Left hindlimb (tissue), 1 donor: ENCODE measurements at places on chromosomes 3 and 15.

GRCh38 chr15:26682598-26683164 lies 90.2 kb downstream of the GABRB3 start:
- no peak for DNase-seq

- DNase-seq: peak; percentile 100
Observed at GRCh38 chr3:133573054-133573628, 345 bp upstream of the CDV3 start.

DNA sequence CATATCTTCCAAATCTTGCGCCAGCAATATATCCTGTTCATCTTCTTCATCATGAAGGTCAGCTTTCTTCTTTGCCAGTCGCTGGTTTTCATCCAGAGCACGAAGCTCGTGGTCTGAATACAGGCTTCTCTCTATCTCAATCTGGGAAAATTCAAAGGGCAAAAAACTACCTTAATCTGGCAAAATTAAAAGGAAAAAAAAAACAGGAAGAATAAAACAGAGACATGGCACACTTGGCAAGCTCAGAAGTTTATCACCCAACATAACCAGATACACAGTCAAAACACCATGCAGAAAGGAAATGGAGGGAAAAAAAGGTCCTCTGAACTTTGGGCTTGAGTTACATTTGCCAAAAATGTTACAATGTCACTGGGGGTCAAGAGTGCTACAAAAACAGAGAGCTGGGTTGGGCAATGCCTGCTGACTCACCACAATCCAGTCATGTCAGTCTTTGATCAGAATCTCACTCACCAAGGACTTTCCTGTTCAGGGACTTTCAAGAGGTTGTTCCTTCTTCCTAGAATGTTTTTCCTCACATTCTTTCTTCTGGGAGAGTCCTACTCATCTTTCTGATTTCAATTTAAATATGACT lies 1.5 kb downstream of the MRPL46 start:
- DNase-seq: no peak

GRCh38 chr3:121232309-121233225 lies 313.2 kb downstream of the POLQ start:
- no peak for DNase-seq

GRCh38 chr3:43378066-43378935 lies 92.0 kb downstream of the SNRK start:
- DNase-seq: no peak

DNA sequence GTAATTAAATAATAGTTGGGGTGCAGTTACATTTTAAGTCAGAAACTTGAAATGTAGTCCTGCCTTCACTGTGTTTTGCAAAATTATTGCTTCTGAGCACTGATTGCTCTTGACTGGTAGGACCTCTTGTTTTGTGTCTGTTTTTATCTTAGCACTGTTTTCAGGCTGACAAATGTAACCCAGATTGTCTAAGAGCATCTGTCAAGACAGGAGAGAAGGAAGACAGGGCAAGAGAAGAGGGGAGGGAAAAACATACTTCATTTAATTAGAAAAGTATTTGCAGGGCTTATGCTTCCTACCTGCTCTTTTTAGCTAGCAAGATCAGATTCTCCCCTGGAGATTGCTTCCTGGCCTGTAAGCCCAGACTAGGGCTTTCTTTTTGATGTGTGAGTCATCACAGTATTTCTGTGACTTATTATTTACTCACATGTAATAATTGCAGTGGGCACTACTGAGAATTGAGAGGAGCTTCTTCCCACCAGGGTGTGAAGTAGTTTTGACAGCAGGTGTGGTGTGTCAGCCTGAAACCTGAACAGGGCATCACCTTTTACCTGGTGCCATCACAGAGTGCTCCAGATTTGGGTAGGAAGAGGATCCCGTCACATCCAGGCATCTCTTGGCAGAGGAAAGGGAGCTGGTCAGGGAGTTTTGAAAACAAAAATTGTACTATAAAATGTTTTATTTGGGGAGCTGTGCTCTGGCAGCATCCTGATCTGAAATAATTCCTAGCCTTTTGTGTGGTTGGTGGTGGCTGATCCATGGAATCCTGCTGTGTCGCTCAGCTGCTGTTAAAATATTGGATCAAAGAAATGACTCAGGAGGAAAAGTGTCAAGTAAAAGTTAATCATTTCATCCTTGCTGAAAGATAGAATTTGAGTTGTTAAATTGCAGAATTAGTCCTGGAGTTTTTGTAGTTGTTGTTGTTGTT lies 98.2 kb downstream of the TMEM108 start:
- no peak for DNase-seq

GRCh38 chr3:195853036-195853435 lies 41.3 kb upstream of the MUC4 start:
- DNase-seq: no peak

DNA sequence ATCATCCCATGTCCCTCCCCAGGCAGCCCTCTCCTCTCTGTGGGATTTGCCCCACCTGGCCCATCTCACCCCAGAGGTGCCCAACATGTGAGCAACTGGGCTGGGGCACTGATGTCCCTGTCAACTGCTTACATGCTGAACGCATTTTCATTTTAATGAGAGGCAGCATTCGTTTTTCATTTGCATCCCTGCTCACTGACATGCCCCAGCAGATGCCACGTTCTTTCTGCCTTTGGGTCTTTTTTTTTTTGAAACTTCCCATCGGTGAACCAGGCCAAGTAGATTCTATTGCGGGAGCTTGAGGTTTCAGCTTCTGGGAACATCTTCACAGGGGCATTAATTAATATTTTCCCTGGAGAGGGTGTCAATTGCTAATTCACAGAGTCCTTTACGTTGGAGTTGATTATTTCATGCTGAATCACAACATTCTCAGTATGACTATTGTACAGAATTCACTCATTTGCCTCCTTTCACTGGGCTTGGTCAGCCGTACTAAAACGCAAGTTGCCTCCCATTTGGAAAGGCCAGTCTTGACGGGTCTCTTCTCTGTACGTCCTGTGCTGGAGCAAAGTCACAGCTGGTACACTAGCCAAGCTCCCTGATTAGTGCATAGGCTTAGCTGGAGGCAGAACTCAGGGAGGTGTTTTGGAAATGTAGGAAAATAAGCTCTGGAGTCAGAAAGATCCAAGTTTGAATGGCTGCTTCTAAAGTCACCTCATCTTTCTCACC lies 69.8 kb downstream of the CHRNA7 start:
- DNase-seq: no peak

DNA sequence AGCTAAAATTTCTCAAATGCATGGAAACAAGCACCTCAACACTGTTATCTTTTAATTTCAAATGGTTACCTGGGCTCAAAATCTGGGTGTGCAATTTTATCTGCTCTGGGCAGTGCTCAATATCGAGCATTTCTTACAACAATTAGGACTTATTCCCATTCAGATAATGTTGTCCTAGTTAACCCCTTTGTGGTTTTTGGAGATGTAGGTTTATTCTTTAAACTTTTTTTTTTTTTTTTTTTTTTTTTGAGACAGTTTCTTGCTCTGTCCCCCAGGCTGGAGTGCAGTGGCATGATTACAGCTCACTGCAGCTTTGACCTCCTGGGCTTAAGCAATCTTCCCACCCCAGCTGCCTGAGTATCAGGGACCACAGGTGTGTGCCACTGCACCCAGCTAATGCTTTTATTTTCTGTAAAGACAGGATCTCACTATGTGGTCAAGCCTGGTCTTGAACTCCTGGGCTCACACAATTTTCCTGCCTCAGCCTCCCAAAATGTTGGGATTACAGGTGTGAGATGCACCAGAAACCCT lies 4.4 kb upstream of the ATP2C1 start:
- DNase-seq: no peak

- DNase-seq: no peak
Observed at GRCh38 chr15:45762726-45763125, 127.9 kb downstream of the SQOR start.

DNA sequence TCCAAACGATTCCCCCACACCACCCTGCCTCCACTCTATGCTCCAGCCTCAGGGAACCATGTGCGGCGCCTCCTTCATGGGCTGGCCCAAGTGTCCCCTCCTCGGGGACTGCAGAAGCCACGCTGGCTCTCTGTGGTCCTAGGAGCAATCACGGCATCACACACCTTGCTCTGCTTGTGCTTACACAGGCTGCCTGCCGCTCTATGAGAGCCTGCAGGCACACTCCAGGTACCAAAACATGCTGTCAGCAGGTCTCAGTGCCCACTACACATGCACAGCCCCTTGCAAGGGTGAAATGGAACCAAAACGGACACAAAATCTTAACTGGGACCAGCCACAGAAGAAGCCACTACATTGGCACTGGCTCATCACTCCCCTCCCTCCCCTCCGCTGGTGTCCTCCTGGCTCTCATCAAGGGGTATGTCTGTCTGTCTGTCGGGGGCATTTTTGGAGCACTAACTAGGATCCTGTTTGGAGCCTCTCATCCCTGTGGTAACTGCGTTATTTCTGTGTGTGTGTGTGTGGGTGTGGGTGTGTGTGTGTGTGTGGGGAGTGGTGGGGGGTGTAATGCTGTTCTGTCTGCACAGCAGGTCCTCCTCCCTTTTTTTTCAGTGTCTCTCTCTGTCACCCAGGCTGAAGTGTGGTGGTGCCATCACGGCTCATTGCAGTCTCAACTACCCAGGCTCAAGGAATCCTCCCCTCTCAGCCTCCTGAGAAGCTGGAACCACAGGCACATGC lies 60.6 kb downstream of the DHX30 start:
- DNase-seq: no peak

- no peak for DNase-seq
Observed at GRCh38 chr3:186849374-186849975, 7.0 kb downstream of the ADIPOQ start.

DNA sequence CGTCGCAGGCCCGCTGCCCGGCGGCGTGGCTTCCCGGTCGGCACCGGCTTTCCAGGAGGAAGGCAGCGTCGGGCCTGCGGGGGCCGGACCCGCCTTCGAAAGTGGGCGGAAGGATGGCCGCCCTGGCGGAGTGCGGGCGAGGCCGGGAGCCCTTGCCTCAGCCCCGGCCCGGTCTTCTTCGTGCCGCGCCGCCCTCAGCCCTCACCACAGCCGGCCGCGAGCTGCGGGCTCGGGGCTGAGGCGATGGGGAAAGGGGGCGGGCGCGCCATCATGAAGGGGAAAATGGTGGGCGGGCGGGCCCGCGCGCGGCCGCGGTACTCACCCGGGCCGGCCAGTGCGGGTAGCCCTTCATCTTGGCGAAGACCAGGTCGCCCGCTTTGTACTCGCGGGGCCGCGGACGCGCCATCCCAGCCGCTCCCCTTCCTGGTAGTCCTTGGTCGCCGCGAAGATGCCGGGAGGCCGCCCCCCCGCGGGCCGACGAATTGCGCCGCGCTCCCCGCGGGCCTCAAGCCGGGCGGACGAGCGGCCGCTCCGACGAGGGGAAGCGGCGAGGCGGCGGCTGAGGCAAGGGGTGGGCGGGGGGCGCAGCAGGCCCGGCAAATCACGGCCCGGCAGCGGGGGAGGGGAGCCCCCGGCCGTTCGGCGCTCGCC lies 489 bp downstream of the HDGFL3 start:
- peak; percentile 70 for DNase-seq

- peak; percentile 69 for DNase-seq
Observed at GRCh38 chr3:194761384-194761783, 75.7 kb downstream of the FAM43A start.

DNA sequence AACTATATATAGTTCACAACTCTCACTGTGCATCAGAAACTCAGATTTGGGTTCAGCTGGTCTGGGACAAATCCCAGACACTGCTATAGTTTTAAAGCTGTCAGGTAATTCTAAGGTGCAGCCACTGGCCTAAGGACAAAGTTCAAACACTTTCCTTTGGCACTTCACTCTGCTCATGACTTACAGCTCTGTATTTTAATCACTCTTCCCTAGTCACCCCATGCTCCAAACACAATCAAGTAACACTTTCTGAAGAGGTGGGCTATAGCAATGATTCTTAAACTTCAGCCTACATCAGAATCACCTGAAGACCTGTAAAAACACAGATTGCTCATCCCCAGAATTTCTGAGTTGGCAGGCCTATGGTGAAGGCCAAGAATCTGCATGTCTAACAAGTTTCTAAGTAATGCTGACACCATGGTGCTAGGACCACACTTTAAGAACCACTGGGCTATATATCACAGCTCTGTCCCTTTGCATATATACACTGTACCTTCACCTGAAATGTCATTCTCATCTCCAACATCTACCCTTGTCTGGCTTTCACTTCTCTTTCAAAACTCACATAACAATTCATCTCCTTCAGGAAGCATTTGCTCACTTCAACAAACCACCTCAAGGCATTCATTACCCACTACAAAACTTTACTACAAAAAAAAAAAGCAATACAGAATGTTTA lies 21.4 kb downstream of the STAG1 start:
- no peak for DNase-seq

- no peak for DNase-seq
Observed at GRCh38 chr3:151909681-151910405, 36.4 kb downstream of the SUCNR1 start.
